NCI-H1436 treated with DMSO at 0.1 percent for 48 hours (cell line): ENCODE measurements at places on chromosomes 13 and 19.

DNA sequence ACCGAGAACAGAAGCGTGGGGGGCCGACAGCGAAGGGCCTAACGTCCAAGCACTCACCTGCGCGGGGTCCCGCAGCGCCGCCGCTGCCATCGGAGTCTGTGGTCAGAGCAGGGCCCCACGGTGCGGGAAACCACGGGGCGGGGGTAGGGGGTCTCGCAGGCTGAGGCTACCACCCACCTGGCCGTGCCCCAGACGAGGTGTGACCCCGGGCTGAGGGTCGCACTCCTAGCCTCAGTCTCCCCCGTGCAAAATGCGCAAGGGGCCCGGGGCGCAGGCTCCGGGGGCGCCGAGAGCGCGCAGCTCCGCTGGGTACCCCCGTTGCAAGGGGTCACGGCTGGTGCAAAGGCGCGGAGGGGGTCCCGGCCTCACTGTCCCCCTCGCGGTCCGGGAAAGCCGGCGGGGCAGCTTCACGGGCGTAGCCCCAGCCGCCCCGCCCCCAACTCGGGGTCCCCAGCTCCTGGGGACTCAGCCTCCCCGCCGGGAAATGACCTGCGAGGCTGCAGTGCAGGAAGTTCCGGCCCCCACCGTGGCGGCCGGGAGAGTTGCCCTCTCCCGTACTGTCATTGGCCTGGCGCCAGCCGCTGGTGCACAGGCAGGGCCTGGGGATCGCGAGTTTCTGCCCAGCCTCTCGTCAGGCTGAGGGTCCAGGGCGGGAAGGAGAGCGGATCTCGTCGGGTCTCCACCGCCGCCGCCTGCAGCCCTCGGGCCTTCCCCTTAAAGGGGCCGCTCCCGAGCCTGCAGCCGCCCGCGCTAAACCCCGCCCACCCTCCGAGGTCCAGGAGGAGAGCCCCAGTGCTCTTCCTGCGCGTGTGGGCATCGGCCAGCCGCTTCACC lies at the start of gene ZNF792:
ZNF792 (minus strand) TSS at position 657 of the 834 bp plus-strand sequence; CDS start at position 90, 567 bp downstream.
- no peak for DNase-seq

- DNase-seq: no peak
Observed at GRCh38 chr13:78215458-78216108, 297.0 kb upstream of the EDNRB start.

DNA sequence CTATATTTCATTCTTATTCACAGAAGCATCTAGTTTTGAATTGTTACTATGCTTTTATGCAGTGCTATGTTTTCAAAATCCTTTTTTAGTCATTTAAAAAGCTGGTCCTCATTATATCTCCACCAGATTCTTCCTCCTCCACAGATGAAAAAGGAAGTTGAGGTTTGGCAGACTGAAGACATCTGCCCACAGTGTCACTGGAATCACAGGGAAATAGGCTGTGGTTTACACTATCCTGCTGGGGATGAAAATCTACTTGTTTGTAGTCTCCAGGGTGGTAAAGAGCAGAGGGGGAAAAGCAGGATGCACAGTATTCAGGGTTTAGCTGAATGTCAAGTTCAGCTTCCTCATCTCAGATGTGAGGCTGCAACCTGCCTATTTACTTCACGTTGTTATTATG lies 351.2 kb downstream of the DNAJC15 start:
- DNase-seq: no peak

GRCh38 chr13:66914155-66914554 lies 316.0 kb downstream of the PCDH9 start:
- DNase-seq: no peak

DNA sequence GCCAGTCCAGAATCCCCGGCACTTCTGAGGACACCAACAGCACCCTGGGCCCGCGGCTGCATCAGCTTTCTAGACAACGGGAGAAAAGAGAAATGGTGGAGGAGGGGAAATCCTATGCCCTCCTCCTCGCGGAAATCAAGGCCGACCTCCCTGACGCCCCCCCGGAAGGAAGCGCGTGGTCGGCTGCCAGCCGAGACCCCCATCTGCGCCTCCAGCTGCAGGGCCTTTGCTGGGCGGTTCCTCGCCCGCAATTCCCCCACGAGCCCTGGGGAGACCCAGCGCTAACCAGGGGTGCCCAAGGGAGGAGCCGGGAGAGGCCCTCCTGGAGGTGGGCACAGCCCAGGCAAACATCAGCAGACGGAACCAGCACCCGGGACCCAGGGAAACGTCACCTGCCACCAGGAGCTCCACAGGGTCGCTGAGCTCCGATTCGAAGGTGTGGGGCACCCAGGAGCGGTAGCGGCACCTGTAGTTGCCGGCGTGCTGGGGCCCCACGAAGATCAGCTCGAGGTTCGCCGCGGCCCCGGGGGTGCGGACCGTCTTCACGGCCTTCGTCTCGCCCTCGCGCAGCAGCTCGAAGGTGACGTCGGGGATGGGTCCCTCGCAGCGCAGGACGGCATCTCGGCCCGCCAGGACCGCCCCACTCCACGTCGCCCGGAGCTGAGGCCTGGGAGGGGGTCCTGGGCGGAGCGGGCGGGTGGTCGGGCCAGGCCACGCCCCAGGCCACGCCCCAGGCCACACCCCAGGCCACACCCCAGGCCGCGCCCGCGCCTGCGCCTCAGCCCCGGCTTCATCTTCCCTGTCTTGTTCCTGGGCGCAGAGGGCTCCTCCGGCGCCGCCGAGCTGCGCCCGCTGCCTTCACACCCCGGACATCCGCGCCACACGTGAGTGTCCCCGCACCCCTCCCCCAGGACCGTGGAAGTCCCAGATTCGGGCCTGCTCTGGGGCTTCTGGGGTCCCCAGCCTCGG lies 6.0 kb downstream of the A1BG start:
- no peak for DNase-seq

DNA sequence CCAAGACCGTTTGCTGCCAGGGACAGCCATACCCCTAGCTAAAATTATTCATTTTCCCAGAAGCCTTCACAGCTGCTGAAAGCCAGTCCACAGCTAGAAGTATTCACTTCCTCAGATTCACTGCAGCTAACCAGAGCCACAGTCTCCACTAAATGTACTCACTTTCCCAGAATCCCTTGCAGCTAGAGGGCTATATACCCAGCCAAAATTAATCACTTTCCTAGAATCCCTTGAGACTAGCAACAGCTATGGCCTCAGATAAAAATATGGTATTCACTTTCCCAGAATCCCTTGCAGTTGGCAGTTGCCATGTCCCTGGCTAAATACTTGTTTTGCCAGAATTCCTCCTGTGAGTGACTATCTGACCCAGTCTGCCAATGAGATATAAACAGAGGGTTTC lies 13.8 kb upstream of the MEIS3 start:
- DNase-seq: no peak

DNA sequence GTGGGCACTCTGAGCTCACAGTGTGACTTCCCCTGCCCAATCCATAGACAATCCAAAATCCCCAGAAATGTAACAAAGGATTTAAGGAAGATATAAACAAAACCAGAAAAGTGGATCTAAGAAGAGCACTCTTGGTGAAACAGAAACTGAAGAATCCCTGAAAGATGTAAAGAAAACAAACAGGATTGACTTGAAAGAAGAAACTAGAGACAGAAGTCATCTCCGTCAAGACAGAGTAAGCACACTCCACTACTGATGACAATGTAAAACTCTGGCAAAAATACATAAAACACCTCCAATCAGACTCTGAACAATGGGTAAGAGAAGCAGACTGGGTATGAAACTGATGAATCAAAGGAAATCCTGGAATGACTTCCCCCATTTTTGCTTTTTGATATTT lies 13.5 kb downstream of the TUBGCP3 start:
- no peak for DNase-seq

DNA sequence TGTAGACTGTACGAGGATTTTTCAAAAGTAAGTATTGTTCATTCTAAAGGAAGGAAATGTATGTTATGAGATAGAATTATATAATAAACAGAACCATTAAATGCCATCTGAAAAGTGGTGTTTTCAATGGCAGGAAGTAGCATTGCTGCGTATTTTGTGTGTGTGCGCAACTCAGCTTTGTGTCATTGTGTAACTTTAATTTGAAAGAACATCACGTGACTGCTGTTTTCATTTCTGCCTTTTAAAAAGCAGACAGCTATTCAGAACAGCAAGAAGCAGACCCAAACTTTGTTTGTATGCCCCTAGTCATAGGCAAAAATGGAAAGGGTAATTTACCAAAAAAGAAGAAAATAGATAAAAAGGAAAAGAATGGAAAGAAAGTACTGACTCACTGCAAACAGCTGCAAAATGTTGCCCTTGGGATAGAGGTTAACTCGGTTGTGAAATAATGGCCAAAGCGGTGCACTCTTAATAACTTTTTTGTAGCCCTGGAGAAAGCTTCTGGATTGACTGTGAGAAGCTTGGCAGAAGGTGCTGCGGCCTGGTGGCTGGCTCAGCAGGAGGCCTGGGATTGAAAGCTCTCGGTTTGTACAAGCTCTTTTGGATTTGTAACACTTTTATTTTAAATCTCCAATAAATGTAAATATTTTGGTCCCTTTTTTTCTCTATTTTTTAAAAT lies 97.3 kb downstream of the GGACT start:
- no peak for DNase-seq

GRCh38 chr19:30240904-30241695 lies 131.1 kb upstream of the ZNF536 start:
- no peak for DNase-seq

DNA sequence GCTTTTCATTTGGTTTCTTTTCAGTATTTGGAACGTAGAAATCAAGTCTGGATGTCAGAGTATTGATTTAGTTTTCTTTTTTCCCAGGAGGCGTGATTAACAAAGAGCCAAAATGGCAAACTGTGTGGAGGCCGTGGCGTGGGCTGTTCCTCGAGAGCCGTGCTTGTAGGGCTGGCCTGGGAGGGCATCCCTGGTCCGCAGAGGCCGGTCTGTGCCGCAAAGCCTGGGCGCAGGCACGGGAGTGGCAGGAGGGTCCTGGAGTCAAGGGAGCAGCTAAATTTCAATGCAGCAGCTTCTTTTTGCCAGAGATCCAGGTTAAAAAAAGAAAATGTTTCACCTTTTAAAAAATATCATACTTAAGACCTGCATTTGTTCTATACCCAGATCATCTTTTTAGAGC lies 13.1 kb upstream of the MCF2L start:
- DNase-seq: no peak

DNA sequence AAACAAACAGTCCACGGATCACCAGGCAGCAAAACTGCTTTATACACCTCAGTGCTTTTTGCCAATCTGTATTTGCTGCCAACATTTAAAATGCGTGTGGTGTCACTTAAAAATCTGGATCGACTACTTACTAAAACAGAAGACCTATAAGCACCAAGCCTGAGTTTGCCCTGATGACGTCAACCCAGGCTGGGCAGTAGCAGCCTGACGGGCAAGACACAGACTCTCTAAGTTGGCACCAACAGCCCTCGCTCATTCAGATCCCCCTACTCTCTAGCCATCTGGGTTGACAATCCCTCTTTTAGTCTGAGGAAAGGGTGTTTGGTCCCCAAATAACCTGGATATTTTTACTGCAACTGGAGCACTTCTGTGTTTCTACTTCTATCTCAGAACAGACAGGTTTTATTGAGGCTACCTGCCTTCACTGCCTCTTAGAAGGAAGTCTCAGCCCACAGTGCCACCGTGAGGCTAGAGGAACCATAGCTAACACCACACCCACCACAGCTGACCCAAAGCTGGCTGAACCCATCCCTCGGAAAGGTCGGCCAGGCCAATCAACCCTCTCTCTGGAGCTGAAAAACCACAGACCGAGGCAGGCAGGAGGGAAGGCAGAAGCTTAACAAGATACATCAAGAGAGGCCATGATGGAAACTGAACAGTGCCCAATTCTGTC lies 6.9 kb downstream of the SUGP2 start:
- DNase-seq: no peak

DNA sequence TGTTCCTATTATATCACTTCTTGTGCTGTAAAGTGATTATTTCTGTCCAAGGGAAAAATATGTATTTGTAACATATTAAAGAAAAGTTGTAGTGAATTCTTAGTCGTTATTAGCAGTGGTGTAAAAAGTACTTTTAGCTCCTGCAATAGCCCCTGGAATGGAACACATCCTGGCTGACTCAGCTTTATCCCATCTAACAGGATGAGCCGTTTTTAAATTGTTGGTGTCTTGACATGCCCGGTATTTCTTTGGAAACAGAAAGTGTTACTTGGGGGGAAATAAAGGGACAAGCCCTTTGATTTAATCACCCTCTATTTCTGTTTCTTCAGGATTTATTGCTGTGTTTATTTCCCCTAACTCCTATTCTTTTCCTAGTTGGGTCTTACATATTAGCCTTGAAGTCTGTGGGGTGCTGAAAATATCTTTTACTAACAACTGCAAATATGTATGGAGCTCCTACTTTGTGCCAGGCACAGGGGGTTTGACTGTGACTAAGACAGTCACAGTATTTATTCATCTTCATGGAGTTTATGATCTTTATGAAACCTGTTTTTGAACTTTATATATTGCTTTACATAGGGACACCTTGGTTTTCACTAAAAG lies 17.9 kb downstream of the COG3 start:
- no peak for DNase-seq

GRCh38 chr13:61146158-61146557 lies 269.5 kb downstream of the PCDH20 start:
- no peak for DNase-seq

DNA sequence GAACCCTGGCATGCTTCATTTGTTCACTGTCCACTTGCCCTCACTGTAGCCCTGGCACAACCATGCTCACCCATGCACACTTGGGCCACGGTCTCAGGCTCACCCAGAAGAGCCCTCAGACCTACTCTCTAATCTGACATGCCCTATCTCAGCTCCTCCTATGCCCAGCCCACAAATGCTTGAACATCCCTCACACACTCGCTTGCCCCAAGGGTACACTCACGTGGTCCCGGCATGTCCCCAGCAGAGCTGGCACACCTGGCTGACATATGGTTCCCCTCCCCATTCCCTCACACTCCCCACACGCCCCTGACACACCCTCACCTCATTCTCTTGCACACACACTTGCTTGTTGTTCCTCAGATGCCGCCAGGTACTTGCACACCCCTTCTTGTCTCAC lies 55.7 kb downstream of the MAP4K1 start:
- no peak for DNase-seq

DNA sequence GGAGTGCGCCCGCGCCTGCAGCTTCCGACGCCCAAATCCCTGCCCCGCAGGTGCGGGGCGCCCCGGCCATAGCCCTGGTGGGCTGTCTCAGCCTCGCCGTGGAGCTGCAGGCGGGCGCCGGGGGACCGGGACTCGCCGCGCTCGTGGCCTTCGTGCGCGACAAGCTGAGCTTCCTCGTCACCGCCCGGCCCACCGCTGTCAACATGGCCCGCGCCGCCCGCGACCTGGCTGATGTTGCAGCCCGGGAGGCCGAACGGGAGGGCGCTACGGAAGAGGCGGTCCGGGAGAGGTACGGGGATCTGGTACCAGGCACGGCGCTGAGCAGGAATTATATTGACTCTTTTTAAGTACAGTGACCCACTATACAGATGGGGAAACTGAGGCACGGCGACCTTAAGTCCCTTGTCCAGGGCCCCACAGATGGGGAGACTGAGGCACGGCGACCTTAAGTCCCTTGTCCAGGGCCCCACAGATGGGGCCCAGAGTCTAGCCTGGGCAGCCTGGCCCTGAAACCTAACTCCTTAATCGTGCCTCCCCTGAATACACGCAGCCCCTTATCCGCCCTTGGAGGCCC lies 586 bp downstream of the MRI1 start:
- DNase-seq: no peak

- DNase-seq: no peak
Observed at GRCh38 chr13:37141011-37141410, 35.5 kb upstream of the CSNK1A1L start.
